ENCODE measurements at places on chromosomes 4 and X.
A peak's percentile ranks its signal among the peaks of the same experiment; 100 is the strongest.

- DNase-seq: no peak
Observed at GRCh38 chr4:187088070-187088799, 364.6 kb upstream of the FAT1 start.

GRCh38 chrX:150063674-150064073 is 125.4 kb upstream of the EOLA2 start:
- DNase-seq: no peak

GRCh38 chrX:134684956-134685355 is 26.7 kb upstream of the PLAC1 start:
- DNase-seq: no peak

DNA sequence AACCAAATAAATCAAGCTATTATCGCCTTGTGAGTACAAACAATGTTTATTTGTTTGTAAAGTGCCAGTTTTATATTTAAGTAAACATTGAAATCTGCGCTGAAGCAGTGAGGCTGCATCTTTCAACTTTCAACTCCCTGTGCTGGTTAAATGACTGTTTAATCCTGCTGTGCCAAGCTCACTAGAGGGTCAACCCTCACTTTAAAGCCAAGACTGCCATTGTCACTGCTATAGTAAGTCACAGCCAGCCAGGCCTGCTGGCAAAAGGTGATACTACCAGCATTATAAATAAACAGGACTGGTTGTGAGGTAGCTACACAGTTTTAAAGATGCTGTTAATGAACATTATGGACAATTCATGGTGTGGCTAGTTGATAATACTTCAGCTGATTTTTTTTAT is 34.6 kb downstream of the EFHC2 start:
- no peak for DNase-seq

DNA sequence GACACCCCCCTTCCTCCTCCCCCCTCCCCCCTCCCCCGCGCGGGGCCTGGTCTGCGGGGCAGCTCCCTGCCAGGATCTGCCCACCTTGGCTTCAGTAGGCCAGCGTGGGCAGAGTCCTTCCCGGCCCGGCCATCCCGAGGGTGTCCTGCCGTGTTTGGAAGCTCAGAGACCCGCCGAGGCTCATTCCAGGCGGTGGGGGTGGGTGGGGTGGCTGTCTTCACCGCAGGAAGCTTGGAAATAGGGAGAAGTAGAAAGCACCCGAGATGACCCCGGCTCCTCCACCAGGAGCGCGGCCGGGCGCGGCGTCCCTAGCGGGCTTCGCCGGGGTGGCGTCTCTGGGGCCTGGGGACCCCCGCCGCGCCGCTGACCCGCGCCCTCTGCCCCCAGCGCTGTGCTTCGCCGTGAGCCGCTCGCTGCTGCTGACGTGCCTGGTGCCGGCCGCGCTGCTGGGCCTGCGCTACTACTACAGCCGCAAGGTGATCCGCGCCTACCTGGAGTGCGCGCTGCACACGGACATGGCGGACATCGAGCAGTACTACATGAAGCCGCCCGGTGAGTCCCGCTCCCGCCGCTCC is 1.6 kb downstream of the NAT8L start:
- no peak for DNase-seq

- DNase-seq: no peak
Observed at GRCh38 chr4:8324640-8325239, 55.2 kb downstream of the HTRA3 start.

DNA sequence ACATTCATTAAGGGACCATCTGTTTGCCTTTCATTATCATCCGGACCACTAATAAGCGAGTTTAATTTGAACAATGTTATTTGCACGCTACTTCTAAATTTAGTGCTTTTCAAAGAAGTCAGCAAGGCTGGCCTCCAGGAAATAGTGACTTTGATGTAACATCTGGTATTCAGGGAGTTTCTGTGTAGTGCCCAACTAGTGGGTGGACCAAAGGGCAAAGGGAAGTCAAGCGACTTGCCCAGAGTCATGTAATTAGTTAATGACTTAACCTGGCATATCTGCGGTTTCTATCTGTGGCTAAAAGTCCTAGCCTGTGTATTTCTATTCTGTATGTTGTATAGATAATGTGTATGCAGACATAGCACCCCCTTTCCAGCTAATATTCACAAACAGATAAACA is 56.3 kb upstream of the LCORL start:
- no peak for DNase-seq

DNA sequence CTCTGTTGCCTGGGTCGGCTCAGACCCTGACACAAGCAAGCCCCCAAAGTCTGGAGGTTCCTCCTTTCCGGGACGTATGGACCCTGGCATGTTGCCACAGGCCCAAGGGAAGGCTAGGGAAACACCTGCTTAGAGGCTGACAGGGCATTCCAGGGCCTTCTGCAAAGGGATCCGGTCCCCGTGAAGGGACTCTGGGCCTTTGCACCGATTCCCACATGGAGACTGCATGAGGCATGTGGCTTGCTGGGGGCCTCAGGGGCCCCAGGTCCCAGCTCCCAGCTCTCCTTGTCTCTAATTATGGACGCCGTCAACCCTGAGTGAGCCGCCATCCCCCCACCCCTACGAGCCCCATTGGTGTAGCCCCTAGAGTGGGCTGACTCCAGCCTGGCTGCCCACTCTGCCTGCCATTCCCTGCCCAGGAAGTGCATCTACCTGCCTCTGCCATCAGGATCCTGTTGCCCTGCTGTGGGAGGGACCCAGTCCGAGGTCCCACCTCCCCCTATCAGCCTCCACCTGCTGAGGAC is 4.2 kb upstream of the RGS12 start:
- DNase-seq: no peak

- DNase-seq: no peak
Observed at GRCh38 chr4:145171911-145172310, 8.5 kb downstream of the OTUD4 start.

DNA sequence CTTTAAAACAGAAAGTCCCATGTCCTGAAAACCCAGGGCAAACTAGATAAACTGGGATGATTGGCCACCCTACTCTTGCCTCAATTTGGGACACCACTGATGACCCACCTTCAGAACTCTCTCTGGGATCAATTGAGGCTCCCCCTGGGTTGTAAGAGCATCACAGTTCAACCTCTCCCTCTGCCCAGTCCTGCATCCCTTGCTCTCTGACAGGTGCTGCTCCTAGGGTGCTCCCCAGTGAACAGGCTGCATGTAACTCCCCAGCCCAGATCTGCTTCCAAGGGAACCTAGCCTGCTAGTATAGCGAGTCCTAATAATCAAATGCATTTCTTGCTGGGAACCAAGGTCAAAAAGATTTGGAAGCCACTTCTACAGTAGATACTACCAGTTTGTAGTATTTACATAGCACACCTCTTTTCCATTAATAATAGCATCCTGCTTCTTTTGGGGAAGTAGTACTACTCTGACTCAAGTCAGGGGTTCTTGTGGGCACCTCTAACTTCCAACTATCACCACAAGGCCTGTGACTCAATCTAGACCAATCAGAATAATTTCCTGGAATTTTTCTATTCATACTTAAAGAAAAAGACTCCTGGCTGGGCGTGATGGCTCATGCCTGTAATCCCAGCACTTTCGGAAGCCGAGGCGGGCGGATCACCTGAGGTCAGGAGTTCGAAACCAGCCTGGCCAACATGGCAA is 42.1 kb upstream of the SPINK2 start:
- no peak for DNase-seq

- no peak for DNase-seq
Observed at GRCh38 chrX:47927212-47927611, 76.6 kb downstream of the ZNF182 start.

DNA sequence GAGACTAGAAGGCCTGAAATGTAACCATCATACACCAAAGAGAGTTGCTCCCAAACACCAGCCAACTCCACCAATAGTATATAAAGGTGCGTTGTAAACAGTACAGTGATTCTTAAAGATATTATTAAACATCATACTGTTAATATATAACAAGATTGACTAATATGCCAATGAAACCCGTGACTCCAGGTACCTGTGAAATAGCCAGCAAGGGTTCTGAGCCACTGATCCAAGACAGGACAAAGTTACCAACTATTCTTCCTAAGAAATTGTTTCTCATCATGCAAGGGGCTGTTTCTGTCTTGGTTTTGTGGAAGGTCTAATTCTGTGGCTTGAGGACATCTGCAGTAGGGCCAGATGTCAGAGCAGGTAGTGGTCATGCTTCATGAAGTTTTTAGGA is 47.2 kb downstream of the FHL1 start:
- no peak for DNase-seq

DNA sequence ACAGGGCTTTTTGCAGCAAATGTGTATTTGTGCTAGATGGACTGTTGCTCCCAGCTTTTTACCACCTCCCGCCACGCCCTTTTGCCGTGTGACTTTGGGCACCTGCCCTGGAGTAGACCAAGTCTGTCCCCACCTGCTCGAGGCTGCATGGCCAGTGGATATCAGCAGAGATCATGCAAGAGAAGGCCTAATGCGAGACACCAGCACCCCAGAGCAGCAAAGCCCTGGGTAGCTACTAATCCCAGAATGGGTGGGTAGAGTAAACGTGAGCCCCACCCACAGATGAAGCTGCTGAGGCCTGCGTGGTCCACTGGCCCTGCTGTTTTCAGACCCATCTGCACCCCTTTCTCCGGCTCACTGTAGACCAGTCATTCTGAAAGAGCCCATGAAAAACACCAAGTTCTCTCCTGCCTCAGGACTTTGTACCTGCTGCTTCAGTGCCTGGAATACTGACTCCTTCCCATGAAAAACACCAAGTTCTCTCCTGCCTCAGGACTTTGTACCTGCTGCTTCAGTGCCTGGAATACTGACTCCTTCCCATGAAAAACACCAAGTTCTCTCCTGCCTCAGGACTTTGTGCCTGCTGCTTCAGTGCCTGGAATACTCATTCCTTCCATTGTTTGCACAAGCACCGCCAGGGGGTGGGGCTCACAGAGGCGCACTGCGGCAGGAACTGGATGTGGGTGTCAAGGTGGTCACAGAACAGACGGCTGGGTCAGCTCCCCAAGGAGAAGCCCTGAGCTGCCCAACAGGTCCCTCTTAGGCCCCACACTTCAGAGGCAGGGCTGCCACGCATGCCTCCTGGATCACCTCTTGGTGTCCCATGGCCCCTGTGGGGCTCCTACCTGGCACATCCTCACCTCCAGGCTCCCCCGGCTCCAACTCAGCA is 5.1 kb upstream of the TNIP2 start:
- peak; percentile 18 for DNase-seq

- no peak for DNase-seq
Observed at GRCh38 chr4:84051639-84052038, 447.5 kb downstream of the NKX6-1 start.

- no peak for DNase-seq
Observed at GRCh38 chr4:77578145-77578544, 27.5 kb upstream of the CXCL13 start.

- no peak for DNase-seq
Observed at GRCh38 chr4:37728064-37728463, 41.9 kb upstream of the RELL1 start.

DNA sequence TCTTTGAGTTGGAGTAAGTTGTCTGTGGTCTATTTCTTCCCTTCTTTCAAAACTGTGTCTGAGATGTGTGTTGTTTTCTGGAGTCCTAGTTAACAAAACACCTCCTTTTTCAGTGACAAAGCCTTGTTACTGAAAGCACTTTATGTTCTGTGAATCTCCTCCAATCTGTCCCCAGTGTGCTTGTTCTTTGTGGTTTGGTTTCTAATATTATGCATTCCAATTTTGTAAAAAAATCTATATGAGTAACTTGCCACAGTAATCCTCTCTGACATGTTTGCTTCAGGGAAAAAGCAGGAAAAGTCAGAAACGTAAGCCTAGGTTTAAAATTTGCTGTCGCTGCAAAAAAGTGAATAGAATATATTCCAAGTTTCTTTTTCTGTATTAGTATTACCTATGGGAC is 12.4 kb downstream of the PRRG1 start:
- no peak for DNase-seq

GRCh38 chr4:4521136-4521535 is 20.7 kb downstream of the STX18 start:
- no peak for DNase-seq

DNA sequence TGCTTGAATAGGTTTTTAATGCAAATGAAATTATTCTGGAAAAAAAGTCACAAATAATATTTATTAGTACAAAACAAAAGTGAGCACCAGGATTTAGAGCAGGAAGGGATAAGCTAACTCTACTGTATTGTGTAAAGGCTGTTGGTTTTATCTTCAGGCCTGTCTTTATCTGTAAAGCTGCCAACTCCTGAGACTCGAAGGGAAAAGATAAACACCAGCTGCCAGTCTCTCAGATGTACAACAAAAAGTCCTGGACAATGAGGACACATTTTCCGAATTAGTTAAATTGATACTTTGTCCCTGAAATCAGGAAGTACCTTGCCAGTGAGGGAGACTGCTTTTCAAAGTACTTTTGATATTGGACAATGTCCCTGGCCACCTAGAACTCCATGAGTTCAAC is 8.8 kb downstream of the DDX60 start:
- peak; percentile 88 for DNase-seq

DNA sequence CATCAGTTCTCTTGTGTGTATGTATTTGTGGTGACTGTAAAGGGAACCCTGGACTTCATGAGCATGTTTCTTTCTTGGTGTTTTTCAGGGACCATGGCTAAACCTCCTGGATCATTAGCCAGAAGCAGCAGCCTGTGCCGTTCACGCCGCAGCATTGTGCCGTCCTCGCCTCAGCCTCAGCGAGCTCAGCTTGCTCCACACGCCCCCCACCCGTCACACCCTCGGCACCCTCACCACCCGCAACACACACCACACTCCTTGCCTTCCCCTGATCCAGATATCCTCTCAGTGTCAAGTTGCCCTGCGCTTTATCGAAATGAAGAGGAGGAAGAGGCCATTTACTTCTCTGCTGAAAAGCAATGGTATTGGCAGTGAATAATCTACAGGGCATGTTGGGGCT is 157.0 kb downstream of the STIM2 start:
- no peak for DNase-seq

- DNase-seq: no peak
Observed at GRCh38 chr4:67082746-67083145, 462.6 kb downstream of the CENPC start.

DNA sequence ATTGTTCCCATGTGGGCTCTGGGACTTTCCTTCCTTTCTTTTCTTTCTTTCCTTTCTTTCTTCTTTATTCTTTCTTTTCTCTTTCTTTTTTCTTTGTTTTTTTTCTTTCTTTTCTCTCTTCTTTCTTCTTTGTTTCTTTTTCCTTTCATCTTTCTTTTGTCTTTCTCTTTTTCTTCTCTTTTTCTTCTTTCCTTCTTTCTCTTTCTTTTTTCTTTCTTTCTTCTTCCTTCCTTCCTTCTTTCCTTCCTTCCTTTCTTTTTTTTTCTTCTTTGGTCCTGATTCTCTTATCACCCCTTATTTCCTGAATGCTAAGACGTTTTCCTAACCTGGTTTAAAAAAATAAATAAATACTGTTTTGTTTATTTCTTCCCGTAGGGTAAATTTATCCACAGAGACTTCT is 93.2 kb downstream of the CRLF2 start:
- no peak for DNase-seq

- DNase-seq: no peak
Observed at GRCh38 chr4:74931376-74931775, 1.5 kb upstream of the PARM1 start.

- no peak for DNase-seq
Observed at GRCh38 chr4:151584101-151584500, 175.1 kb downstream of the FHIP1A start.

- no peak for DNase-seq
Observed at GRCh38 chrX:86148024-86148511, at the start of gene DACH2. Gene DACH2, plus strand, starts transcription at chrX:86148451.

Data from hematopoietic multipotent progenitor cell treated with erythropoietin and hydrocortisone succinate and interleukin-3 and kit ligand, for 8 days (in vitro differentiated cells).